ENCODE measurements at places on chromosomes 4 and X.
A peak's percentile ranks its signal among the peaks of the same experiment; 100 is the strongest.

DNA sequence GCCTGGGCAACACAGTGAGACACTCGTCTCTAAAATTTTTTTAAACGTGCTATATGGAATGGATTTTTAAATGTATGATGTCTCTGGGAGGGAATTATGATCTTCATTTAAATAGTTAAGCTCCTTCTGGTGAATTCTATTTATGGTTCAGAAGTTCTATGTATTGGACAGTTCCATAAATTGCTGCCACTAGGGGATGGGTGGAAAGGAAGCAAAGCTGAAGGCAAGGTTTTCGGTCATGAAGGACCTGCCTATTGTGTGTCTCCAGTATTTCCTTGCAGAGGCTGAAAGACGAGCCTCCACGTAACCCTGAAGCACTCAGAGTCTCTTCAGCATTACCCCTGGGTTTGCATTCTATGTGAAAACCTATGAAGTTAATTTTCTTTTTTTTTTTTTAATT is 451.5 kb upstream of the FAT1 start:
- DNase-seq, result no peak

DNA sequence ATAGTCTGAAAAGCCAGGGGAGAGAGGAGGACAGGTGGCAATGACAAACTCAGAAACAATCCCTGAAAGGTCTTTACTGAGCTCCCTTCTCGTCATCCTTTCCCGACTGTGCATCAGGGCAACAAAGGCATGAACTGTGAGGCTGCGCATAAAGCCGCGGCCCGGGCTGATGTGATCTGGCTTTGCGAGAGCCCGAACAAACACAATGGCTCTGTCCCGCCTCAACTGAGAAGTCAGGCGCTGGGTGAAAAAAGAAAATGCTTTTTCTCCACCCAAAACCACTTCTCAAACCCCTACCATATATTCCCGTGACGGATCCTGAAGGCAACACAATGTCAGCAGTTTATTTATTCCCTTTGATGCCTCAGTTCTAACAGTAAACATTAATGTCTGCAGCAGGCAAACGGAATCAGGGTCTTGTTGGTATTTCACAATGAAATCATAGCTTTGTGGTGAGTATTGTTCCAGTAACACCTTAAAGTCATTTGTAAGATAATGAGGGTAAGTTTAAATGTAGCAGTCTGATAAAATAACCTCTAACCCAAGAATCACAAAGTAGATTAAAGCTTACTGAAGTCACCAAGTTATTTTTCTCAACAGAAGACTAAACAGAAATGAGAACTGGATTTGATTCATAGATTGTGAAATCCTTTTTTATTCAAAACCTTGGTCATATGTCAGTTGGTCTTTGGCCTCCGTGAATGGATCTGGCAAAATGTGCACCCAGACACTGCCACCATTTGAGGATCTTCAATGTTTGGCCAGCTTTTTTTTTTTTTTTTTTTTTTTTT is 67.4 kb downstream of the APBB2 start:
- peak; percentile 86 for DNase-seq

DNA sequence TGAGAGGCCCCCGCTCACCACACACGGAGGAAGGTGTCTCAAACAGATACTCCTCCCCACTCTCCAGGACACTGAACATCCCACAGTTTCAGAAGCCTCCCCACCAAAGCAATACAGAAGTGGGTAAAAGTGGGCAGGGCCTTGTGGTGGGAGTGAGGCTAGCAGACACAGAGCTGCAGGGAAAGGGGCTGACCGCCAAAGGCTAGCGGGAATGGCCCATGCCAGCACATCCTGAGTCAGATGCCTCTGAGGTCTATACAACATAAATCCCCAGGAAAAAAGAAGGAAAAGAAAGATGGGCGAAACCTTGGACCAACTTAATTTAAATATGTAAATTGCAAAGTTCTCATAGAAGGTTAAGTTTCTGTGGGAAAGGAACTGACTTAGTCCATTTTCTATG is 21.9 kb upstream of the ARHGAP10 start:
- no peak for DNase-seq

DNA sequence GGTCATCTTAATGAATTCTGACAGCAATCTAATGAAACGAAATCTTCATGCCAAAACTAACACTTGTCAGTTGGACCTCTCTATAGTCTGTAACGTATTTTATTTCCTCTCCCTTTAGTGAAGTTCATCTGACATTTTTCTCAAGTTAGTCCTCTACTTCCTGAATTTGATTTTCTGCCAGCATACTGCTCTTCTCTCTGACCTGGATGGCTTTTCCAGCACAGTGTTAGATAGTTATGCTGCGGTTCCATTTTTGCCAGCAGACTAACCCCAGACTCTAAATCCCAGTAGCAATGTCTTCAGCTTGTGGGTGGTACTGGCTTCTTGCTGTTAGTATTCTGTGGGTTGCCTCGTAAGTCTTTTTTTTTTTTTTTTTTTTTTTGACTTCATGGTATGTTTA is 146.7 kb upstream of the VEGFC start:
- DNase-seq, result no peak

GRCh38 chrX:84133023-84133422 is 55.0 kb downstream of the RPS6KA6 start:
- DNase-seq, result no peak

- no peak for DNase-seq
Measured at GRCh38 chr4:170428929-170429328, 339.2 kb upstream of the AADAT start.

GRCh38 chr4:54541426-54542118 is 116.2 kb upstream of the KIT start:
- DNase-seq, result peak; percentile 57

DNA sequence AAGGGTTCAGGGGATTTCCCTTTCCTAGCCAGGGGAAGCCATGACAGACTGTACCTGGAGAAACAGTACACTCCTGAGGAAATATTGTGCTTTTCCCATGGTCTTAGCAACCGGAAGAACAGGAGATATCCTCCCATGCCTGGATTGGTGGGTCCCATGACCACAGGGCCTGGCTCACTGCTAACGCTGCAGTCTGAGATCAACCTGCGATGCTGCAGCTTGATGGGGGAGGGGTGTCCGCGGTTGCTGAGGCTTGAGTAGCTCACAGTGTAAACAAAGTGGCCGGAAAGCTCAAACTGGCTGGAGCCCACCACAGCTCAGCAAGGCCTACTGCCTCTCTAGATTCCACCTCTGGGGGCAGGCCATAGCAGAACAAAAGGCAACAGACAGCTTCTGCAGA is 819.5 kb downstream of the TECRL start:
- DNase-seq, result peak; percentile 66

DNA sequence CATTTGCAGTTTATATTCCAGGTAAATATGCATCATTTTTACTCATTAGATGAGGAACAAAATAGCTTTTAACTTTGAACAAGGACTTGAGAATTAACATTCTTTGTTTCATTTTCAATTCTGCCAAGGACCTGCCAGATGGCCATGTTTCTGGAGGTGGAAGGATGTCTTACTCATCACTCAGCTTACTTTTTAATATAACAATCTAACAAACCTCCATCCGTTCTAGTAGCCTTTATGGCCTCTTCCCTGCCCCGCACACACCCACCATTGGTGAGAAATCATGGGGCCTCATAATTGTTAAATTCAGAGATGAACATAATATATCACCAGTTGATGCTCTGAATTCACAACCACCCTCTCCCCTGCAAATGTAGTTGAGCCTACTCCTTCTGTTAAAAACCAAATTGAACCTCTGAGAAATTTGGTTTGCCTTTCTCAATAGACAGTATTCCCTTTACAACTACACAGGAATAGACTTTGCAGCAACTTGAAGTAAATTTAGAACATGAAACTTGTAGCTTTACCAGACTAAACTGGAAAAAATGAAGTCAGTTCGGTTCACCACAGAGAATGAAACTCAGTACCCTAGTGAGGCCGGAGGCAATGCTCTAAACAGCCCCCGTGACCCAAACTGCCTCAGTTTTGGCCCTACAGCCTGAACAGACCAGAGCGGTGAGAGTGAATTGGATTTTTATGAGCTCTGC is 50.1 kb upstream of the ACSL4 start:
- no peak for DNase-seq

- no peak for DNase-seq
Measured at GRCh38 chr4:17063888-17064287, 165.4 kb upstream of the LDB2 start.

DNA sequence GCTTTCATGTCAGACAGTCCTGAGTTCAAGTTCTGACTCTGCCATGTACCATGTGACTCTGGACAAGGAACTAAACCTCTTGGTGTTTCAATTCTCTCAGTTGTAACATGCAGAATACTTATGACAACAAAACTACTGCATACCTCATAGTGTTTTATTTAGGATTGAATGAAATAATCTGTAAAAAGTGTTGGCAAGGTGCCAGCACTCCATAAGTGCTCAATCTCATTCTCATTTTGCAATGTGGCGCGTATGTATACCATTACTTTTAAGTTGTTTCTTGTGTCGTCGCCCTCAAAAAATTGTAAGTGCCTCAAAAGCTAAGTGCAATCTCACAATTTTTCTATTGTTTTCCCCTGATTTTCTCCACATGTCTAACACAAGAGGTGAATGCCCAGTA is 62.5 kb downstream of the IGSF1 start:
- no peak for DNase-seq

- DNase-seq, result peak; percentile 62
Measured at GRCh38 chrX:110346681-110347080, 12.0 kb upstream of the RTL9 start.

- DNase-seq, result no peak
Measured at GRCh38 chr4:128305942-128306341, 18.3 kb upstream of the PGRMC2 start.

GRCh38 chr4:34718576-34719245 is 1525.6 kb downstream of the ARAP2 start:
- DNase-seq, result no peak

GRCh38 chrX:63754136-63754859 is 30.7 kb downstream of the ARHGEF9 start:
- no peak for DNase-seq

DNA sequence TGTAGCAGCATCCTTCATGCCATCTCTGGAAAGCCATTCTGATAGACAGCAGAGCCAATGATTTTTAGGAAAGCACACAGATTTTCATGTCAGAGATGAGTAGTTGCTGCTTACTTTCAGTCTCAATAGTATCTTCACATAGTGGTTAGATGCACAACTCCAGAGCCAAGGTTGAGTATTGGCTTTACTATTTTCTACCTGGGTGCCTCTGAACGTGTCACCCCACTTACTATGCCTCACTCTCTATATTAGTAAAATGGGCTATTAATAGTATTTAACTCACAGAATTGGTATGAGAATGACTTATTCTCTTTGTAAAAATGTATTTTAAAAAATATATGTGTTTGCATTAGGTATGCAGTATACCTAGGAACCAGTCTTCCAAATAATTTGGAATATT is 108.8 kb upstream of the STIM2 start:
- DNase-seq, result no peak

DNA sequence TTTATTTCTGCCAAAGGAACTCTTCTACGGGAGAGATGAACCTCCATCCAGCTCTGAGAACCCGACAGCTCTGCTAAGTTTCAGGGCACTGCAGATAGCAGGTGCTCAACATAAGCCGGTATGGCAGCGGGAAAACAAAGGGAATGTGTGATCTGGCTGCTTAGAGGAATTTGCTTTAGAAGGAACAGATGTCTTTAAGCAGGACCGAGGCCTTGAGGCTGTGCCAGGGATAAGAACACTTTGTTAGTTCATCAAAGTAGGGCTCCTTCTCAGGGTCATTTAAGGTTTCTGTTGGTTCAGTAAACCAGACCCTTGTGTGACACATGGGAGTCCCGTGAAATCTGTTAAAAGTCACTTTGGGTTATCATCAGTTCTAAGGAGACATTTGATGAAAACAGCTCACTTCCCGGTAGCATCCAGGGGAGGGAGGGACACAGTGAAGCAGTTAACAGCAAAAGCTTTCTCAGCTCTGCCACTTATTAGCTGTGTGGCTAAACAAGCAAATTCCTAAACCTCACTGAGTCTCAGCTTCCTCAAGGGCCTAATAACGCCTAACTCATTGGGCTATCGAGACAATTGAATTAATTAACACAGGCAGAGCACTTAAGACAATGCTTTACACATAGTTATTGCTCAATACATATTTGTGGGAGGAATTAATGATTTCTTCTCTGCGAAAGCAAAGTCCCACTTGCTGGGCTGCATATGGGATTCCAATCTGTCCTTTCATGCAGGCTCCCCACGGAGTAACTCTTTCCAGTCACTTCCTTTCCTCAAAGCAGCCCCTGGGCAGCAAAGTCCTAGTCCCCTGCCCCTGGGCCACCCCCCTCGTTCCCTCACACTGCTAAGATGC is 2.9 kb upstream of the FTSJ1 start:
- peak; percentile 46 for DNase-seq

- DNase-seq, result no peak
Measured at GRCh38 chr4:181264893-181265292, 978.3 kb upstream of the TENM3 start.

- DNase-seq, result no peak
Measured at GRCh38 chr4:102492531-102493241, 8.5 kb upstream of the NFKB1 start.

DNA sequence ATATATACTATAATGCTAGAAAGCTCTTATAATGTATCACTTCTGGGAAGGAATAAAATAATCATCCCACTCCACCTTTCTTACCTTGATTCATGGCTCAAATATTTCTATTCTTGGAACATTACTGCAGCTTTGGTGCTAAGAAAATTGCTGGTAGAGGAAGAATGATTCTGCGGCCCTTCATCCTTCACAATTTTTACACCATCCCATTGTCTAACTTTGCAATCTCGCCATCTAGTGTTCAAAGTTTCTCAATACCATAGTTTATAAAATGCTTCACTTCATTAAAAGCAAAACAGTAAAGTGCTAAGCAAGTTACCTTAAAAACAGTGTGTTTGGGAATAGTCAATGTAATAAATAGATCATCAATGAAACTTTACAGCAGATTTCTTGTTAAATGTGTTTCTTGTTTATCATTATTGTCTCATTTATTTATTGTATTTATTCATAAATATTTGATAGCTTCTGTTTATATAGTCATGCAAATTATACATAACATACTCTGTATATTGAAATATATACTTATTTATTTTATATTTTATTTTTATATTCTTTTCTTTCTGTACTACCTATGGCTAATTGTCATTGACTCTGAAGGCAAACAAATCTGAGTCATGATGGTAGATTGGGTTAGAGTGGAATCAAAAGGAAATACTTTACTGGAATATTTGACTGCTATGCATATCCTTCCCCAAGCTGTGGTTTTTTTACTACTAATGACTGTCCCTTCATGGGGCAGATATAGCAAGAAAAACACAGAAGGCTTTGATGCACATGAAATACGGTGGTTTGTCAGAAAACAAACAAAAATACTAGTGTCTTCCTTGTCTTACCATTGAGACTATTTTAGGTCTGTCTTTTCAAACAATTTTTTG is 390.7 kb downstream of the MAPK10 start:
- no peak for DNase-seq

Data from islet precursor cell (in vitro differentiated cells).